NCI-H2081 (cell line): ENCODE measurements at places on chromosomes 6 and 20.

DNA sequence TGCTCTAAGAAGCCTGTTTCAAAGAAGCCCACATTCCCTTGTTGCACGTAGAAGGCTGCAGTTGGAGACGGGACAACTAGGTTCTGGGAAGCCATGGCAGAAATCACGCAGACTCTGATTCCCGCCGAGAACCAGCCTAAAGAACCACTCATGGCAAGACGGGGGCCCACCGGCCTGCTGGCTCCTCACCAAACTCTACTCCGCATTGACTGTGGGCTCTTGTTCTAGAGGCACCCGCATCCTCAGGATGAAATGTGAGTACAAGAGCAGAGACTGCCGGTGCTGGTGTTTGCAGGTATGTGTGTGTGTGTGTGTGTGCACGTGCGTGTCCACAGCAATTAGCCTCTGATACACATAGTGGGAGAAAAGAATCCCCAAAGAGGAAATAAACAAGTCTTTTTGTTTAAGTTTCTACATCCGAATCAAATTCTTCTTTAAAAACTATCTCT is 42.3 kb upstream of the NR2E1 start:
- DNase-seq: peak; percentile 16

GRCh38 chr6:113489952-113490746 is 367.0 kb upstream of the MARCKS start:
- peak; percentile 44 for DNase-seq

DNA sequence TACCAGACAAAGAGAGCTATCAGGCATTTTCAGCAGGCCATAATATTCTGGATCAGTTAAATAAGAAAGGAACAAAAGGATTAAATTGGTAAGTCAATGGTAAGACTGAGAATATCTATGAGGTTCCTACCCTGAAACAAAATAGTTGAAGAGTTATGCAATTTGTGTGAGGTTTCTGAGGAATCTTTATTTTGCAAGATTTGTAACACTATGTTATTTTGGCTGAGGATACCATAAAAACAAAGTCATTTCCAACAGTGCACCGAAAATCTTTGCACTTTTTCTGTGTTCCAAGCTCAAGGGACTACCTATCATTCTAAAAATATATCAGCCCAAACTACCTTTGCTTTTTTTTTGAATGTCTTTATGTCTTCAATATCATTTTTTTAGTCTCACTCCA is 383.3 kb upstream of the CITED2 start:
- no peak for DNase-seq

DNA sequence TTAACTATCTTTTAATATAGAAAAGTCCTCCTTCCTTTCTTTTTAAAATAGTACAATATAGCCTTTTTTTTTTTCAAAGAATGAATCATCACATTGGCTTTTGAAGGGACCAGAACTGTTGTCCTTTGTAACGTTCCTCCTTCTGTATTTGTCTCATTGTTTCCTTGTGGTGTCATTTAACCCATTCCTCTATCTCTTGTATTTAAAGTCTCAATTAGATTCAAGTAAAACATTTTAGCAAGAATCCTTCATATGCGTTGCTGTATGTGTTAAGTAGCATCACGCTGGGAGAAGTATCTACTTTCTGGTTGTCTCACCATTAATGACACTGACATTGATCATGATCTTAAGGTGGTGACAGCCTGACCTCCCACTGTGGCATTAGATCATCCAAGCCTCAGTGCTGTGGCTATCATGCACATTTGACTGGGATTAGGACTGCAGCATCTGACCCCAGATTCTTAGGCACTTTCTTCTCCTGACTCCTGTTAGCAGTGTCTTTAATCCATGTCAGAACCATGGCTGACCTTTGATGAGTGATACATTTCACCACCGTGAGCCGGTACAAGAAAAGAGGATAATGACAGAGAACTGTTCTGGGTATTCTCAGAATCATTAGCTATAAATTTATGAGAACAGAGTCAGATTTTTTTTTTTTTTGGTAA is 67.5 kb upstream of the TFB1M start:
- DNase-seq: no peak

GRCh38 chr6:37696841-37697662 is 631 bp downstream of the MDGA1 start:
- peak; percentile 46 for DNase-seq

GRCh38 chr20:47719625-47720024 is 65.7 kb downstream of the SULF2 start:
- DNase-seq: no peak

- DNase-seq: no peak
Measured at GRCh38 chr20:4563534-4563933, 158.2 kb upstream of the PRND start.

DNA sequence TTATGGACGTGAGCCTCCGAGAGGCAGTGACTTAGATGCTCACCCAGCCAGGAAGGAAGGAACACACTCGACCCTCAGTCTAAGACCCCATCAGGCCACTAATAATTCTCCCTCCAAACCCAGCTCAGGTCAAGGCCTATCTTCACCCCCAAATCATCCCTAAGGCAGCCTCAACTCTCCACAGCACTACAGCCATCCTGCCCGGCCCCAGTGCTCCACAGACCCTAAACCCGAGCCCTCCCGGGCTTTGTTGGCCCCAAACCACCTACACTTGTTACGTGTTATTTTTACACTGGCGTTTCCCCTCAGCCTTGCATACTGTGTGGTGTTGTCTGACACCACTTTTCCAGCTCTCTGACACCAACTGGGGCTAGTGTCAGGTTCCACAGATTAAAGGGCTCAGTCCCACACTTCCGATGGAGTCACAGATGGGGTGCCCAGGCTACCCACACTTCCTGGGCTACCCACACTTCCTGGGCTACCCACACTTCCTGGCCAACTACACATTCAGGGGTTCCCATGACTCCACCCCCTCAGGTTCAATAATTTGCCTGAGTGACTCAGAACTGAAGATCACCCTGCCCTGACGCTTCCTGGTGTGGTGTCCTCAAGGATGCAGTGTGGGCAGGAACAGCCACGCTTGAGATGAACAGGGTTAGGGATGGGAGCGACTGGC is 25.3 kb downstream of the RBCK1 start:
- no peak for DNase-seq

DNA sequence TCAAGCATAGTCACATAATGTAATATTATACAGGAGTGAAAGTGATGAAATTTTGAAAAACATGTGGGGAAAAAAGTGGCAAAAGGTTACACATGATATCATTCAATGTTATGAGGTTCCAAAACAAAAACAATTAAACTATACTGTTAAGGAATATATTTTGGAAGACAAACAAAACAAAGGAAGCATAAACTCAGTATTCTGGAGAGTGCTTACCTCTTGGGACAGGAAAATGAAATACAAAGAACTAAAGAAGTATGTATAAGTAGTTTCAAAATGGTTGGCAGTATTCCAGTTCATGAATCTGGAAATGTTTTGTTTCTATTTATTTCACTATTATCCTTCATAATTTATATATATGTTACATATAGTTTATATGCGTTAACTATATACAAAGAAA is 213.5 kb downstream of the MOXD1 start:
- no peak for DNase-seq

DNA sequence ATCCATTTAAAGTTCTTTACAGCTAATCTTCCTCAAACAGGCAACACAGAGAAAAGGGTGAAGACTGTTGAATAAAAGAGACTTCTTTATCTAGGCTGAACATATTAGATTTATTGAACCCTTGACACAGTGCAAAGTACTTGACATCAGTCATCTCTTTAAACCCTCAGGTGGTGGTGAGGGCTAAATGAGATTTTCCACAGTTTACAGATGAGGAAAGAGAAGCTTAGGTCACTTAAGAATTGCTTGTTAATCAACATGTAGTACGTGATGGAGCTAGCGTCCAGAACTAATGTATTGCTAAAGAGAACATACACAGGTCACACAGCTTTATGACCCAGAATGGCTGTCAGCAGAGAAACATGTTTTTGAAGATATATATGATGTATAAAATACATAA is 193.4 kb upstream of the LAMP5 start:
- no peak for DNase-seq

DNA sequence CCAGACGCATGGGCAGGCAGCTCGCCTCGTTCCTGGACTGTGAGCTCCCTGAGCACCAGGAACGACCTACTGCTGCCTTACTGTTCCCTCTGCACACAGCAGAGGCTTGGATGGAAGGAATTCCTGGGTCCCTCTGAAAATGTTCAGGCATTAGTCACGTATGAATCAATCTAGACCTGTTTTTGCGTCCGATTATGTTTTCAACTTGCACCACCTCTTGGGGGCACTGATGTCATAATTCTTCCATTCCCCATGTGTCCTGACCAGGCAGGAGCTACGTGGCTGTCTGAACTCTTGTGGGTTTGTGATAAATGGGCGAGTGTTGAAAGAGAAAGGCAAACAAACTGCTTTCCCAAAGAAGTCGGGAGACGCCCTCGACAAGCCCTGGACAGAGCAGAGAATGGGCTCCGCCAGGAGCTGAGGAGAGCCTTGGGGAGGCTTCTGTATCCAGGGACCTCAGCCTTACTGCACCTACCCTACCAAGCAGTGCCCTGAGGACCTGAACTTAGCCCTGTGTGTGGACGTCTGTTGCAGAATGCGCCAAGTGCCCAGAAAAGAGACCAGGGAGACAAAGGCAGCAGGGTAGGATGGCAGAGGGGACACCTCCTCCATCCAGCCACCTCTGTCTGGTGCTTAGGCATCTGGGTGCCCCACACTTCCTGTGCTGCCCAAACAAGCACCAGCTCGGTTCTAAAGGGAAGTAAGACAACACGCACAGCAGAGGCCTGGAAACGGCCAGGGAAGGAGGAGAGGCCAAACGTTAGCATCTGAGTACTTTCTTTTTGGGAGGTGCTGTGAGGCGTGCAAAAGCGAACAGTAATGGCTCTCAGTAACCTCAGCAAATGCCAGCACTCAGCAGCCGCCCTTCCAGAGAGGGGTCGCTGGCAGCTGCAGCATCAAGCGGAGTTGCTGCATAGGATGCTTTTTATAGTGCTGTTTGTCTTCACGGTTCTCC is 124.2 kb downstream of the LY86 start:
- DNase-seq: no peak

GRCh38 chr6:44737341-44737740 is 349.8 kb downstream of the CDC5L start:
- no peak for DNase-seq

GRCh38 chr6:36314221-36315014 is 22.3 kb downstream of the BNIP5 start:
- DNase-seq: no peak

DNA sequence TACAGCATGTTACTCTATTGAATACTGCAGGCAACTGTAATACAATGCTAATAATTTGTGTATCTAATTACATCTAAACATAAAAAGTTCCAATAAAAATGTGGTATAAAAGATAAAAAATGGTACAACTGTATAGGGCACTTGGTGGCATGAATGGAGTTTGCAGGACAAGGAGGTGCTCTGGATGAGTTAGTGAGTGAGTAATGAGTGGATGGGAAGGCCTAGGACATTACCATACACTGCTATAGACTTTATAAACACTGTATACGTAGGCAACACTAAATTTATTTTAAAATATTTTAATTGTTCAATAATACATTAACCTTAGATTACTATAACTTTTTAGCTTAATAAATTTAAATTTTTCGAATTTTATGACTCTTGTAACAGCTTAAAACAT is 579.6 kb upstream of the MAN1A1 start:
- no peak for DNase-seq

DNA sequence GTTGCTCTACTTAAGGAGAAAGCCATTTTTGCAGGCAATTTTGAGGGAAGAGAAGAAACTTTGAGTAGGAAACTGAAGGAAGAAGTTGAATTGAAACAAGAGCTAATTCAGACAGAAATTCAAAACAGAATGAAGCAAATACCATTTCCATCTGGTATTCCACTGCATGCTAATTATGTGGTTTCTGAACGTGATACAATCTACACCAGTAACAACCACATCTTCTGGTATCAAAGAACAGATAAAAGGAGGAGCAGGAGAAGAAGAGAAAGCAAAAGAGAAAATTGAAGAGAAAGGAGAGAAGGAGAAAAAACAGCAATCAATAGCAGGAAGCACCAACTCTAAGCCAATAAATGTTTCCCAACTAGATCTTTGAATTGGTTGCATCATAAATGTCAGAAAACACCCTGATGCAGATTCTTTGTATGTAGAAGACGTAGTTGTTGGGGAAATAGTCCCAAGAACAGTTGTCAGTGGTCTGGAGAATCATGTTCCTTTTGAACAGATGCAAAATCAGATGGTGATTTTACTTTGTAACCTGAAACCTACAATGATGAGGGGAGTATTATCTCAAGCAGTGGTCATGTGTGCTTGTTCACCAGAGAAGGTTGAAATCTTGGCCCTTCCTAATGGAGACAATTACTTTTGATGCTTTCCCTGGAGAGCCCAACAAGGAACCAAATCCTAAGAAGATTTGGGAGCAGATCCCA is 132.4 kb downstream of the MACROD2 start:
- DNase-seq: no peak

DNA sequence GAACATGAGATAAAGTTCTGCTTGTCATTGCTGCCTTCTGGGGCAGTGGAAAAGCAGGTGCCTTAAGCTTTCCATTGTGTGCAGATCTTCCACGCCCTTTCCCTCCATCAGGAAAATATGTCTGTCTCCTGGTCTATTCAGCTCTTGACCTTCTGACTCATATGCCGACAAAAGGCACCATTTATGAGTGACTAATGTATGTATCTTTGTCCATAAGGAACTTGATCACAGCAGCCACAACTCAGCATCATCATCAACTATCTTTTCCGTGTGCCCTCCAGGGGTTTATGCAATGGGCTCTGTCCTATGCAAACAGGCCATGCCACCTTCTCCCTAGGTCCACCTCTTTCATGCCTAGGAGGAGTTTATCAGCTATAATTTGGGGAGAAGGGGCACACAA is 102.7 kb upstream of the QKI start:
- DNase-seq: no peak

DNA sequence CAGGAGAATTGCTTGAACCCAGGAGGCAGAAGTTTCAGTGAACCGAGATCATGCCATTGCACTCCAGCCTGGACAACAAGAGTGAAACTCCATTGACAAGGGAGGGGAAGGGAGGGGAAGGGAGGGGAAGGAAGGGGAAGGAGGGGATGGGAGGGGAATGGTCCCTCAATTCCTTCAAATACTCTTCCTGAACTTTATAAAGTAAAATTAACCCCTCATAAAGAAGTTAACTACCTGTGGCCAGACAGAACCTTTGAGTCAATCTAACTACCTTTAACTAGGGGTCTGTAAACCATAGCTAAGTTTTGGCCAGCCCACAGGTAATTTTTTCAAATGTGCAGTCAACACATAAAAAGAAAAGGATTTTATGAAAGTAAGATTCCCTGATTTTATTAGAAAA is 131.0 kb downstream of the ZMYND8 start:
- no peak for DNase-seq

GRCh38 chr20:35088231-35089145 is 4.1 kb downstream of the TRPC4AP start:
- DNase-seq: peak; percentile 3

- DNase-seq: no peak
Measured at GRCh38 chr6:159693894-159694545, 979 bp upstream of the SOD2 start.
